Stimulated activated CD4-positive, alpha-beta T cell treated with anti-CD3 and anti-CD28 coated beads, Interleukin-2, amount 100 ng/mL, for 4 hours (primary cell): ENCODE measurements at places on chromosomes 6 and 20.

GRCh38 chr6:39003072-39003471 is 45.5 kb upstream of the GLP1R start:
- no peak for DNase-seq

- DNase-seq = no peak
Observed at GRCh38 chr6:47473791-47474346, 3.7 kb upstream of the CD2AP start.

GRCh38 chr6:49463612-49463967 is 420 bp downstream of the CENPQ start:
- no peak for DNase-seq

DNA sequence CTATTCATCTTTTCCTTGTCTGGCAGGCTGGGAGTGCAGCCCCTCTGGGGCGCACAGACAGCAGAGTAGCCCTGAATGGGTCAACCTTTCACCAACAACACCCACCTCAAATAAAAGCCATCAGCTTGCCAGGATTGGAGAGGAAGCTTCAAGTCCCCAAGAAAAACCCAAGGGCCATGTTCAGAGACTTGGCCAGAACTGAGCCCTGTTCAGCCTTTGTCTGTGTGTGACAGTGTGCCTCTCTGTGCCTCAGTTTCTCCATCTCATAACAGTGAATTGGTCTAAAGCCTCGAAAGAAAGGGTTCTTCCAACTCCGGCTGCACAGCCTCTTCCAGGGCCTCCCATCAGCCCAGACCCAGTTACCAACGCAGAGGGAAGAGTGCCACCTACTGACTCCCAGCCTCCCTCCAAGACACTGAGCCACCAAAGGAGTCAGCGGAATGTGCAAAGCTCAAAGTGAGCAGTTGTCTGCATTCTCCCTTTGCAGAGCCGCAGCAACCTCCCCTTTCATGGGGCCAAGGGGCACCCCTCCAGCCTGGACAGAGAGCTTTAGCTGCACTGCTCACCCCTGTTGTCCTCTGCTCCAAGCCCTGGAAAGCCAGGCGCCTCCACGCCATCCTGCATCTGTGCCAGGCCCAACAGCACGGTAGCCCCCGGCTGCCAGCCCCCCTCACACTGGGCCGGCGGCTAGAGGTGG is 82.7 kb upstream of the TOP1 start:
- no peak for DNase-seq

- DNase-seq = no peak
Observed at GRCh38 chr20:19750101-19750606, 7.9 kb upstream of the RIN2 start.

GRCh38 chr6:33151050-33151449 is 41.2 kb downstream of the COL11A2 start:
- no peak for DNase-seq

DNA sequence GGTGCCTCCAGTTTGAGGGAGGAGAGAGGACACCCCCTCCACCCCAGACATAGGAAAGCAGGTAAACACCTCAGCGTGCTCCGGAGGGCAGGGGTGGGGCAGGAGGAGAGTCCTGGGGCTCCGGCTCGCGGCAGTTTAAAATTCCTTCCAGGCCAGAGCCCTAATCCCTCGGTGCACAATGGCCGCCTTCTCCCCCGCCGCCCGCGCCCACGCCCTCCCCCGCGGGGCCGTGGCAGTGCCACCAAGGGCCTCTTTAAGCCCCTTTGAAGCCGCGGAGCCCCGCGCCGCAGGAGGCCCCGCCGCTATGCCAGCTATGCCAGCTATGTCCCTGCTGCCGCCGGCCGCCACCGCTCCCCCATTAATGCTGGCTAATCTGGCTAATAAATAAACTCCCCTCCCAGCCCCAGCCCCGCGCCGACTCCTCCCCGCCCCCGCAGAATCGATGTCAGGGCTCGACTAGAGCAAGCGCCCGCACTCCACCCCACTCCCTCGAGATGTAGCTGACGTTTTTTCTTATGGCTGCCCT is 125.1 kb downstream of the MRPL14 start:
- peak; percentile 39 for DNase-seq

GRCh38 chr20:23332467-23332866 is 18.1 kb upstream of the NXT1 start:
- DNase-seq = no peak

DNA sequence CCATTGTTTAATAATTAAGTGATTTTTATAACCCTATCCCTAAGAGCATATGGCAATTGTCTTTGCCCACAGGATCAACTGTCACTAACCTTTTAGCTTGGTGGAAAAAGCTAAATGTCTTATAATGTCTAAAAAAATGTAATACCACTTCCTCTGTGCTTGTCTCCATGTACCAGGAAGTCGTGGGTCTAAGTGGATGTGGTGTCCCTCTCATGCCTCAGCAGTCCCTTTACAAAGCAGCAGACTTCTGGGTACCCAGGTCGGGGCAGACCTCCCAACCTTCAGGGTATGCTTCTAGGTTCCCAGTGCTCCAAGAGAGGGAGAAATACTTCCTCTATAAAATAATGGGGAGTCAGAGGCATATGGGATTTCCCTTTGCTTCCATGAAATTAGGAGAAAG is 74.7 kb downstream of the ZHX3 start:
- no peak for DNase-seq

DNA sequence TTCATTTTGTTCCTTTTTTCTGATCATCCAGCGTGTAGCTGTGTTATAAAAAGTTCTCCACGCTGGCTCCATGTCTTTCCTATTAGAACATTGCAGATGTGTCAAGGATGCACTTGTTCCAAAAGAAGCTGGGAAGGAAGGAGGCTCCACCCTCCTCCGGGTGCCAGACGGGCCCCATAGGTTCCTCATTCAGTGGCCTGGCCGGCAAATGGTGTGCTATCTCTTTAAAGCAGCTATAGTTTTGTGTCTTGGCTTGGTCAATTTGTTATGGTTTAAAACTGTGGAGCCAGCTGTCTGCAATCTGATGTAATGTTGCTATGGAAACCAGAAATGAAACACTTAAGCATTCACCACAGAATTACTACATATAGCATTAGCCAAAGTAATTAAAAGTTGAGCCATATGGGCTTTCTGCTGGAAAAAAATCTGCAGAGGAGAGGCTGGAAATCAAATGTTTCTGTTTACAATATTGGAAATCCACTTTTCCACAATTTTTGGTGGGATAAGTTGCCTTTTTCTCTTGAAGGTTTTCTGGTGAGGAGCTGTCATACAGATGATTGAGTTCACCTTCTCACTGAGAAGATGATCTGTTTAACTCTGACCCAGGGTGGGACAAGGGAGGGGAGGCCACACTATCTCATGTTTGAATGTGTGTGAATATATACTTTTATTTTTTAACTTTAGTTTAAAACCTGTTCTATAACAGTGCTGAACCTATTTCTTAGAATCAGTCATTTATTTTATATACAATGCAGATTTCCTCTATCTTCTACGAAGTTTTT is 167.4 kb downstream of the SASH1 start:
- no peak for DNase-seq

- no peak for DNase-seq
Observed at GRCh38 chr20:50029697-50030461, 47.1 kb downstream of the SNAI1 start.

DNA sequence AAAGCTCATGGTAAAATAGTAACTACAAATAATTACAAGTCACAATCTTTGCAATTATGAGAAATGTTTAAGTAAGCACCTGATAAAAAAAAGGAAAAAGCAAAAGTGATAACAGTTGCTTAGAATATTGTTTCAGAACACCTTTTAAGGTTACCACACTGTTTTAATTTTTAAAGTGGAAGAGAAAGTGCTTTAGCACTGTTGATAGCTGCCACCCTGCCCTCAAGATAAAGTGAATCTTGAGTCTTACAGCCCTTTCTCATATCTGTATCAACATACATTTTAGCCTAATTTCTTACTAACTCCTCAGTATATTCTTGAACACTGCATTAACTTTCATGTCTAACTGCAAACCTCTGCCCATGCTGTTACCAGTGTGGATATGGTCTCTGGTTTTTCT is 127.3 kb upstream of the THEMIS start:
- DNase-seq = no peak

- no peak for DNase-seq
Observed at GRCh38 chr6:107021446-107022185, 6.4 kb upstream of the MTRES1 start.

GRCh38 chr6:138996524-138996923 is 8.5 kb upstream of the REPS1 start:
- DNase-seq = no peak

DNA sequence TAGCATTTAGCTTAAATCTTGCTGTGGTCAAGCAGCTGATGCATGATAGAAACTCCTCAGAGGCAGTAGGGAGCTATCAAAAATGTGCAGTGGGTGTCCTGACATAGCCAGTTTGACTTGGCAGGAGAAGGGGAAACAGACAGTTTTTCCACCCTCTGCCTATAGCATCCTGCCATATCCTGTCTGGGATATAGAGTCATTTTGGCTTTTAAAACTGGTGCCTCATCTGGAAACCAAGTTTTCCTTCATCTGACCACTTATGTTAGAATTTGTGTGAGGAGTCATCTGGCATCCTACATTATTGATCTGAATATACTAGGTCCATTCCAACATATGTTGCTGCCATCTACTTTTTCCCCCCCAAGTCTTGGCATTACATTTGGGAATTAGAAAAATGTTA is 284.1 kb downstream of the CD109 start:
- no peak for DNase-seq

DNA sequence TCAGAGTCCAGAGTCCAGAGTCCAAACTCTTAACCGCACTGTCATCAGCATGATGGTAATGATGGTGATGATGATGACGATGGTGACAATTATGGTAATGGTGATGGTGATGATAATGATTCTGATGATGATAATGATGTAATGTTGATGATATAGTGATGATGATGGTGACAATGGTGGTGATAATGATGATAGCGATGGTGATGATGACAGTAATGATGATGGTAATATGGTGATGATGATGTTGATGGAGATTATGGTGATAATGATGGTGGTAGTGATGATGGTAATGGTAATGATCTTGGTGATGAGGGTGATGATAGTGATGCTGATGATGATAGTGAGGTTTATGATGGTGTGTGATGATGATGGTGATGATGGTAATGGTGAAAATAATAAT is 367.8 kb upstream of the CDH4 start:
- DNase-seq = no peak

- DNase-seq = no peak
Observed at GRCh38 chr20:17634661-17635331, 47.2 kb downstream of the RRBP1 start.

GRCh38 chr6:37679539-37680476 is 17.9 kb downstream of the MDGA1 start:
- no peak for DNase-seq

GRCh38 chr6:158377860-158378259 is 65.6 kb downstream of the TULP4 start:
- no peak for DNase-seq

DNA sequence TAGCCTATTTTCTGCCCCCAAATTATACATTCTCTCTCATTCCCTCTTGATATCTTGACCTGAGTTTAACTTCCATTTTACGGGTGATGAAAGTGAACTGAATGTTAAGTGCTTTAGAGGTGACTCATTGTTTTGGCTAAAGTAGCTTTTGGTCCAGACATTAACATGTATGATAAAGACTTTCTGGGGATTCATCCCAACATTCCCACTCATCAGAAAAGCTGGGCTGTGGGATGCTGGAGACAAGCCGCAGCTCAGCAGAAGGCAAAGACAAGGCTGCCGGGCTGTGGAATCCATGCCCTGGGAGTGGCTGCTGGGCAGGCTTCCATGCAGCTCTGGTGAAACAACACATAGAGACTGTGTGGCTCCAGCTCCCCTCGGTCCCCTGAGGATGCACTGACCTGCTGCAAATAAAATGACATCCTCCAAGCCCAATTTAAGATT is 89.9 kb upstream of the SYNDIG1 start:
- DNase-seq = no peak

DNA sequence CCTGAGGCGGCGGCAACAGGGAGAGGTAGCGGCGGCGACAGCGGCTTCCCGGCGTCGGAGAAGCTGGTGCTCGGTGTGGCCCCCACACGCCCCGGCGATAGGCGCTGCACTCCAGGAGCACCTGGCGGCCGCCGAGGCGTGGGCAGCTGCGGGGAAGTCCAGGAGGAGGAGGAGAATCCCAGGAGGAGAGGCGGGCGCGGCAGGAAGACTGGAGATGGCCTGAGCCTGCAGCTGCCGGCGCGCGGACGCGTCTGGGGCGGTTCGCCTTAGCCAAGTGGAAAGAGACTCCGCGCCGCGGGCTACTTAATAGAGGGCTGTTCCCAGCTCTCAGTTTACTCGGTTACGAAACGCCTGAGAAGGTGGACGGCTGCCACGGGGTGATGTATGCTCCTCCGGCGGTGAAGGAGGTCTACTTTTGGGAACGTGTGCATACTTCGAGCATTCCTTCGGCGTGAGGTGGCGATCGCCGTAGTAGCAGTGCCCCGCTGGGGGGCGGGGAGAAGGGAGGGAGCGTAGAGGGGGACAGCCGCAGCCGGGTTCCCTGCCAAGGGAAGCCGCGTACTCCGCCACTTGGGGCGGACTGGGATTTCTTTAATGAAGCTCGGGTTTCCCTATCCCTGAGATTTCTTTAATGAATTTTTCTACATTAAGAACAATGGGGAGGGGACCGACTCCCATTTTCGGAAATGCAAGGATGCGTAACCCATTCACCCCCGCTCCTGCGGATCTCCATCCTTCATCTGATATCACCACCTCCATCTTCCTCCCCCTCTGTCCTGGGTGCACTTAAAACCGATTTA is at the start of gene COL12A1:
Gene COL12A1 (minus strand): TSS at position 278 of the 800 bp plus-strand sequence. CDS start 3,261 bp downstream, outside the sequence.
- DNase-seq = no peak

DNA sequence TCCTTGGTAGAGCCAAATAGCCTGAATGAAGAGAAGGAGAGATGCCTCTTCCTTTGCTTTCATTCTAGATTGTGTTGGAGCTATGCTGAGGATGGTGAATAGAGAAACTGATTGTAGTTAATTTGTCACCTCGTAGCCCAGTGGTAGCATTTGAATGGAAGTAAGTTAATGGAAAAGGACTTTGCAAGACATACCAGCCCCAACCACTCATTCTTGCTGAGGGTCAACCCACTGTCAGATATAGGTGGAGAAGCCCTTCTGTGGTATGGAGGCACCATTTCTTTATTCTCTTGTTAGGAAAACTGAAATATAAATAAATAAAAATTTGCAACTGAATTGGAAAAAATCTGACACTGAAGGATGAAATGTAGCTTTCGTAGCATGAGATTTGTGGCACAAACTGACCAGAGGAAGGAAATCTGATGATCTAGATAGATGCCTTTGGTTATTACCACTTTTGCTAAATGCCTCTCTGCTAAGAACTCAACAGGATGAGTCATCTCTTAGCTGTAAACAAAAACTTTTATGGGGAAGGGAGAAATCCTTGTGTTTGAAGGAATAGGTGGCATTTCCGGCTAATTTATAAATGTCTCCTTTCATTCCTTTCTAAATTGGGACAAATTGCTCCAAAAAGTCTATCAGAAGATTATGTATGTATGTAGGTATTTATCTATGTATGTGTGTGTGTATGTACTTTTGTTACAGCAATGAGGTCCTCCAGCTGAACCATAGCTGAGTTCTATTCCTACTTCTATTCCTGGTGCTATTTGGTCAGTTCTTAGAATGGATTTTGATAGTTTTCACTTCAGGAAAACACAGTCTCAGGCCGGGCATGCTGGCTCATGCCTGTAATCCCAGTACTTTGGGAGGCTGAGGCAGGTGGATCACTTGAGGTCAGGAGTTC is 76.5 kb upstream of the SUPT3H start:
- no peak for DNase-seq

GRCh38 chr6:87723170-87724078 is 21.4 kb upstream of the AKIRIN2 start:
- no peak for DNase-seq

- DNase-seq = no peak
Observed at GRCh38 chr6:139879823-139880356, 505.4 kb upstream of the CITED2 start.
